Tibial nerve (tissue), 4 donors: ENCODE measurements at places on chromosomes 16 and 17. TPM values are rescaled to one million over a fixed set of nuclear protein-coding genes. Genes with fewer than 3 reads are reported as not detected.

Gene PRSS8
- total RNA-seq: not detected

Gene FBXO39
- not detected for total RNA-seq

Gene CLEC18B
- 20.0 TPM for total RNA-seq

Gene ZNF597
- total RNA-seq: 2.7 TPM

Gene SMIM36
- not detected for total RNA-seq

Gene TMEM238L
- total RNA-seq: not detected

Gene KRT36
- total RNA-seq: not detected

Gene FSCN2
- 3.1 TPM for total RNA-seq

Gene SRCIN1
- total RNA-seq: 0.44 TPM

Gene KRTAP9-1
- not detected for total RNA-seq

Gene OR3A2
- total RNA-seq: 1.1 TPM

DNA sequence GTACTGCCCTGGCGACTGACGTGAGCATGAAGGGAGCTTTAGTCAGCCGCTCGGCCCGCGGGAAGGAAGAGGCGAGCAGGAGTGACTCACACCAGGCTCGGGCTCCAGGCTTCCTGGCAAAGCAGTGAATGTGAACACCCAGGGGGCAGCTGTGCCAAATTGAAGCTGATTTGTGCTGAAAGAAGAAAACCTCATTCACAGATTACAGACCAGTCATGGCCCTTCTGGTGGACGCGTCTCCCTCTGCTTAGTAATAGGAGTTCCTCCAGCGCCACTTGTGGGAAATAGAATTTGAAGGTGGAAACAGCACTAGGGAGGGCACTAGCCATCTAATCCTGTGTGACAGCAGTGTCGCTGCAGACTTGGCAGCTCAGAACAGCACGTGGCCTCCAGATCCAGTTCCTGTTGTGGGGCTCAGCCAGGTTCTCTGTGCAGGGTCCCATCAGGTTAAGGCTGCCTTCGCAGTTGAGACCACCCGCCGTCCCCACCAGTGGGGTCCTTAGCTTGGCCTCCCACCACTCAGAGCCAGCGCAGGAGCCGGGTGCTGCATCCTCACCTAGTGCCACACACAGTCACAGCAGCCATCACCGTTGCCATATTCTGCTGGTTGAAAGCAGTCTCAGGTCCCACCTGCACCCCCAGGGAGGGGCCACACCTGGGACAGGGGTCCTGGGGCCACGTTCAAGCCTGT lies 164.5 kb upstream of the CHMP6 start:
- no peaks in the 10 kb centered on the region for H3K27me3 ChIP-seq
- H3K27ac ChIP-seq: no peak overlapping the region
- no peak overlapping the region for H3K4me3 ChIP-seq

DNA sequence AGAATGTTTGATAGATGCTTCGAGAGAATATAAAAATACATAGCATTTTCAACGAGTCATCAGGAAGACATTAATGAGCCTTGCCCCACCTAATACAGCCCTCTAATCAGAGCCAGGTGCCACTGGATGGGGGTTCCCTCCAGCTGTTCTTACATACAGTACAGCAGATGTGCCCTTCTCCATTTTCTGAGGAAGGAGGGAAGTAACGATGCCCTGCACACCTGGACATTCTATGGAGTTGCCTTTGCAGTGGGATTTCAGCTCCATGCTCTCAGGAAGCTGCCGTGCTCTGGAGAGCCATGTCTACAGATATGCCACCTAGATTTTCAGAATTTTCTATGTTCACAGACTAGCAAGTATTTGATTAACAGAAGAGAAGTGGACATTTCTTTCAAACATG lies 36.3 kb downstream of the CDRT15 start:
- H3K27ac ChIP-seq: no peak overlapping the region
- no peak overlapping the region for H3K4me3 ChIP-seq
- no peaks in the 10 kb centered on the region for H3K36me3 ChIP-seq
- no peaks in the 10 kb centered on the region for H3K27me3 ChIP-seq

DNA sequence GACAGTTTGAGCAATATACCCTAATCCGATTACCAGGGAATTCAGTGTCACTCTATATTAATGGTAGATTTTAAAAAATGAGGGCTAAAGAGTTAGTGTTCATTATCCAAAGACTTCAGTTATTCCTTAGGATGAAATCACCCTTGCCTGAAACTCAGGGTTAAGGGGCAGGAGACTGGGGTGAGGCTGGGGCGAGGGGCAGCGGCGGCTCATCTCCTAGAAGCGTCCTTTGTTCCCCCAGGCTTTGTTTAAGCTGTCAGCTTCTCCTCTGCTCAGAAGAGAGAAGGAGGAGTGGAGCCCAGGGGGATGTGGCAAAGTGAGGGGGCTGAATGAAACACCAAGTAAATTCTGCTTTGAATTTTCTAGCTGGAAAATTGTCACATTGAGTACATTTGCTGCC lies 117.7 kb upstream of the ELAC2 start:
- no peaks in the 10 kb centered on the region for H3K4me1 ChIP-seq
- H3K4me3 ChIP-seq: no peak overlapping the region
- H3K27ac ChIP-seq: no peak overlapping the region
- H3K36me3 ChIP-seq: no peaks in the 10 kb centered on the region
- no peaks in the 10 kb centered on the region for H3K27me3 ChIP-seq
- no peak for DNase-seq

- DNase-seq: no peak
- no peaks in the 10 kb centered on the region for H3K4me1 ChIP-seq
- H3K36me3 ChIP-seq: no peaks in the 10 kb centered on the region
- no peak overlapping the region for H3K27ac ChIP-seq
Observed at GRCh38 chr16:817001-817906, 16.7 kb upstream of the GNG13 start.

DNA sequence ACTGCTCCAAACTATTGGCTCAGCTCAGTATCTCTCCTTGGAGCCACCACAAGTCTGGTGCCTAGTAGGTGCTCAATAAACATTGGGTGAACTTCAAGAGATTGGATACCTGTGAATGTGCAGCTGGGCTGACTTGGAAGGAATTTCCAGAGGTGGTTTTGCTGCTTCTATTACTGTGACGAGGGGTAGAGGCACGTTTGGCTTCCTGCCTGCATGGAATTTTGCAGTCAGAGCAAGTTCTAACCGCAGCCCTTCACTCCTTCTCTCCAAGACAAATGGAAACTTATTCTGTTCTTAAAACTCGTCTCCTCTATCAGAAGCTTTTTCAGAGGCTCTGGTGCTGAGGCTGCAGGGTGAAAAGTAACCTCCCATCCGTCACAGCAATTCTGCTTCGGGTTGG lies 342.5 kb downstream of the CPPED1 start:
- H3K27ac ChIP-seq: no peak overlapping the region
- no peaks in the 10 kb centered on the region for H3K27me3 ChIP-seq
- H3K36me3 ChIP-seq: no peaks in the 10 kb centered on the region

GRCh38 chr17:79369532-79369931 lies 241.3 kb downstream of the RBFOX3 start:
- H3K27ac ChIP-seq: no peak overlapping the region
- peaks cover 47% of the 10 kb centered on the region for H3K27me3 ChIP-seq
- DNase-seq: no peak
- H3K4me1 ChIP-seq: no peaks in the 10 kb centered on the region
- H3K4me3 ChIP-seq: no peak overlapping the region

GRCh38 chr16:66428682-66429251 lies 1.7 kb downstream of the BEAN1 start:
- no peaks in the 10 kb centered on the region for H3K36me3 ChIP-seq
- DNase-seq: no peak
- H3K4me3 ChIP-seq: no peak overlapping the region
- H3K4me1 ChIP-seq: peaks cover 7% of the 10 kb centered on the region
- no peak overlapping the region for H3K27ac ChIP-seq
- H3K27me3 ChIP-seq: peaks cover 63% of the 10 kb centered on the region

GRCh38 chr16:72101195-72101594 lies 7.5 kb downstream of the DHX38 start:
- no peaks in the 10 kb centered on the region for H3K27me3 ChIP-seq
- no peak overlapping the region for H3K27ac ChIP-seq
- DNase-seq: no peak
- peaks cover 2% of the 10 kb centered on the region for H3K4me1 ChIP-seq

DNA sequence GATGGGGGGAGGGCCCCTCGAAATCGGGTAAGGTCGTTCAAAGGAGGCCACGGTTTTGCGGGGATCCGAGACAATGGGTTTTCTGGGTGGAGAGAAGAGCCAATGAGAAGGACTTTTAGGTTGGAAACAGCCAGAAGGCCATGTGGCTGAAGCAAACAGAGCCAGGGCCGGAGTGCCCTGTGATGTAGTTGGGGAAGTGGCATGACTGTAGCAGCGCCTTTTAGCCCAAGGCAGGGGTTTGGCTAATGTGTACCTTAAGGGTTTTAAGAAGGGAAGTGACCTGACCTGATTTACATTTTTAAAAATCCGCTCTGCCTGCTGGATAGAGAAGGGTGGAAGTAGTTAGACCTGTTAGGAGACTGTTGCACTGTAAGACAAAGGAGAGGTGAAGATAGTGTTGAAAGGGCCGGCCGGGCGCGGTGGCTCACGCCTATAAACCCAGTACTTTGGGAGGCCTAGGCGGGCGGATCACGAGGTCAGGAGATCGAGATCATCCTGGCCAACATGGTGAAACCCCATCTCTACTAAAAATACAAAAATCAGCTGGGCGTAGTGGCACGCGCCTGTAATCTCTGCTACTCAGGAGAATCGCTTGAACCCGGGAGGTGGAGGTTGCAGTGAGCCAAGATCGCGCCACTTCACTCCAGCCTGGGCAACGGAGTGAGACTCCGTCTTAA lies 1.0 kb downstream of the LYRM1 start:
- H3K27me3 ChIP-seq: no peaks in the 10 kb centered on the region
- peaks cover 80% of the 10 kb centered on the region for H3K4me1 ChIP-seq
- no peaks in the 10 kb centered on the region for H3K36me3 ChIP-seq
- peak overlapping the region; percentile 98 for H3K27ac ChIP-seq
- DNase-seq: peak; percentile 44

DNA sequence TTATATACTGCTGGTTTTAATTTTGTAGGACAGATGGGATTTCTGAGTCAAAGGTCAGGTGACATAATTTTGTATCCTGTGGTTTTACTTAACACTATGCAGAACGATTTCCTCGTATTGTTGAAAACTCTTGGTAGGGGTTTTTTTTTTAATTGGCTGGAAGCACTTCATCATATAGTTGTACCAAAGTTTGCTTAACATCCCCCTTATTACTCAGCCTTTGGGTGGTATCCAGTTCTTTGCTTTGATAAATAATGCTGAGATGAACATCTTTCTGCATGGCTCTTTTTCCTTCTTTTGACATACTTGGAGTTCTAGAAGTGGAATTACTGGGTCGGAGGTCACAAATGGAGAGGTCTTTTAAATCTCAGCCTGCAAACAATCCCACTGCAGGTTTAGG lies 419.1 kb downstream of the MAF start:
- H3K36me3 ChIP-seq: no peaks in the 10 kb centered on the region
- H3K27ac ChIP-seq: no peak overlapping the region
- H3K4me1 ChIP-seq: no peaks in the 10 kb centered on the region
- H3K4me3 ChIP-seq: no peak overlapping the region
- H3K27me3 ChIP-seq: no peaks in the 10 kb centered on the region

- no peaks in the 10 kb centered on the region for H3K4me1 ChIP-seq
- H3K27ac ChIP-seq: peak overlapping the region; percentile 100
- no peaks in the 10 kb centered on the region for H3K27me3 ChIP-seq
- DNase-seq: no peak
- no peaks in the 10 kb centered on the region for H3K36me3 ChIP-seq
Observed at GRCh38 chr17:7478276-7479212, 887 bp downstream of the ZBTB4 start.

GRCh38 chr16:9862327-9862726 lies 319.9 kb downstream of the GRIN2A start:
- no peak overlapping the region for H3K4me3 ChIP-seq
- H3K36me3 ChIP-seq: no peaks in the 10 kb centered on the region
- no peak for DNase-seq

- no peak overlapping the region for H3K4me3 ChIP-seq
- peak; percentile 61 for DNase-seq
- H3K36me3 ChIP-seq: no peaks in the 10 kb centered on the region
Observed at GRCh38 chr17:61247439-61247838, 152.2 kb upstream of the TBX2 start.

GRCh38 chr17:73698966-73699365 lies 54.7 kb upstream of the SDK2 start:
- H3K4me3 ChIP-seq: no peak overlapping the region
- DNase-seq: no peak
- H3K27ac ChIP-seq: no peak overlapping the region
- no peaks in the 10 kb centered on the region for H3K27me3 ChIP-seq

DNA sequence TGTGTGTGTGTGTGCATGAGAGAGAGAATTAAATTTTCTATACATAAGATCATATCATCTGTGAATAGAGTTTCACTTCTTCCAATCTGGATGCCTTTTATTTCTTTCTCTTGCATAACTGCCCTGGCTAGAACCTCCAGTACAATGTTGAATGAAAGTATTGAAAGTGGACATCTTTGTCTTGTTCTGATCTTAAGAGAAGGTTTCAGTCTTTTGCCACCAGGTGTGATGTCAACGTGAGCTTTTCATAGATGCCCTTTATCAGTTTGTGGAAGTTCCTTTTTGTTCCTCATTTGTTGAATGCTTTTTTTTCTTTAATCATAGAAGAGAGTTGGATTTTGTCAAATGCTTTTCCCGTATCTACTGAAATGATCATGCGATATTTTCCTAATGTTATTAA lies 63.3 kb downstream of the RNF213 start:
- H3K36me3 ChIP-seq: peaks cover 99% of the 10 kb centered on the region
- H3K27ac ChIP-seq: no peak overlapping the region
- DNase-seq: no peak
- no peaks in the 10 kb centered on the region for H3K4me1 ChIP-seq
- H3K27me3 ChIP-seq: no peaks in the 10 kb centered on the region

DNA sequence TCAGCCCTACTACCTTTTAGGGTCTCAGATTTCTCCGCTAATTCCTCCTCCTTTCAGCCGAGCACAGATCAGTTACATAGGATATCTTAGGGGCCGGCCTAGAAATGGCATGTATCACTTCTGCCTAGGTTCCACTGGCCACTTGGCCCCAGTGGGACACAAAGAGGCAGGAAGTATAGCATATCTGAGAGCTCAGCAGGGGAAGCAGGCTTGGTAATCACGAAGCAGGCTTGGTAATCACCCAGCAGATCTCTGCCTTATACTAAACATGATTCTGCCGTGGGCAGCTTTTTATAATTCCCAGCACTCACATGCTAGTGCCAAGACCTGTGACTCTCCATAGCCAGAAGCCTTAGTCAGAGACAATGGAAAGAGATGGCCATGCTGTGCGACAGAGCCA lies 59.6 kb upstream of the CACNG5 start:
- no peak overlapping the region for H3K4me3 ChIP-seq
- no peaks in the 10 kb centered on the region for H3K36me3 ChIP-seq
- no peaks in the 10 kb centered on the region for H3K27me3 ChIP-seq
- H3K4me1 ChIP-seq: peaks cover 9% of the 10 kb centered on the region
- H3K27ac ChIP-seq: peak overlapping the region; percentile 63

- peaks cover 10% of the 10 kb centered on the region for H3K27me3 ChIP-seq
- no peak for DNase-seq
- H3K4me1 ChIP-seq: no peaks in the 10 kb centered on the region
Observed at GRCh38 chr16:84444476-84444875, 60.0 kb downstream of the MEAK7 start.

GRCh38 chr16:54286090-54286365 lies 559 bp downstream of the IRX3 start:
- peaks cover 3% of the 10 kb centered on the region for H3K27me3 ChIP-seq
- H3K27ac ChIP-seq: no peak overlapping the region
- DNase-seq: no peak
- no peaks in the 10 kb centered on the region for H3K36me3 ChIP-seq
- H3K4me1 ChIP-seq: peaks cover 20% of the 10 kb centered on the region
